ENCODE measurements at places on chromosomes 6 and 20.

- DNase-seq: no peak
Observed at GRCh38 chr6:39909701-39910100, 24.6 kb downstream of the MOCS1 start.

DNA sequence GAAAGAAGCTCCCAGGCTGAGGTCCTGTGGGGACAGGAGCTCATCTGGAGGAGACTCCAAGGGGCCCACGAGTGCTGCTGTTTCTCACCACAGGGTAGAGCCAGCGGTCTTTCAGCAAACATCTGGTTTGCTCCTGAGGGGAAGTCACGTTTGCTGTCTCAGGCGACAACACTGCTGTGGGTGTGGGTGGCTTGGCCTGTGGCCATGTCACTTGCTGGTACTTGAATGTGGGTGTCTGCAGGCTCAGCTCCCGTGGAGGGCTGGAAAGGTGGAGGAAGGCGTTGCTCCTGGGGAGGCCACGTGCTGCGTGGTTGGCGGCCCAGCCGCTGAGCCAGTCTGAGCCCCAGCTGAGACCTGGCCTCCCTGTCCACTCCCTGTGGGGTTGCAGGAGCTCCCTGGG, 52.8 kb upstream of the MPC1 start:
- no peak for DNase-seq

DNA sequence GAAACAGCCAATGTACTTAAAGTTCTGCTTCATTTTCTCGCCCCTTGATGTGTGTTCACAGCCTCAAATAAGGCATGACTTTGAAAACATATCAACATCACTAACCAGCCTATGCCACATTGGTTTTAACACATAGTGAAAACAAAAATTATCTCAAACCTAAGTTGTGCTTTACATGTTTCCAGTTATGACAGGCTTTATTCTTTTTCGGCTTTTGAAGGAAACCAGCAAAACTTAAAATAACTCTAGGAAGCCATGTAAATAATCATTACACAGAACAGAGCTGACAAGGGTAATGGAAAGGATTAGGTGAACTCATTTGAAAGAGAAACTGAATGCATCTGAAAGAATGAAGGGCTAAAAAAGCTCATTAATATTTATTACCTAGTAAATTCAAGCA, 42.1 kb downstream of the BMP5 start:
- peak; percentile 80 for DNase-seq

DNA sequence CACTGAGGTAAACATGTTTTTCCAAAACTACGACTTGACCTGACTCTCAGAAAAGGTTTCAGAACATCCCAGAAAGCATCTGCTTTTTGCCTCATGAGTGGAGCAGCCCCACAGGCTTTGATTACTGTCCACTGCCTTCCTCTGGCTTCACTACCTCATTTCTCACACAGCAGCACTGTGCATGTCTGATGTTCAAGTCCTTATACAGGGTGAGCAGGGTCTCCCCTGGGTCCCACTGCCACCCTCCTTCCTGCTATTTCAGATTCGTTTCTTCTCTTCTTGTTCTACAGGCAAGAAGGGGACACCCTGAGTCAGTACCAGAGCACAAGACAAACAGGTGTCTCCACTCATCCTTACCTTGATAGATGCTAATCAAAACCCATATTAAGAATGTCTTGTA, 64.7 kb upstream of the NFATC2 start:
- no peak for DNase-seq

DNA sequence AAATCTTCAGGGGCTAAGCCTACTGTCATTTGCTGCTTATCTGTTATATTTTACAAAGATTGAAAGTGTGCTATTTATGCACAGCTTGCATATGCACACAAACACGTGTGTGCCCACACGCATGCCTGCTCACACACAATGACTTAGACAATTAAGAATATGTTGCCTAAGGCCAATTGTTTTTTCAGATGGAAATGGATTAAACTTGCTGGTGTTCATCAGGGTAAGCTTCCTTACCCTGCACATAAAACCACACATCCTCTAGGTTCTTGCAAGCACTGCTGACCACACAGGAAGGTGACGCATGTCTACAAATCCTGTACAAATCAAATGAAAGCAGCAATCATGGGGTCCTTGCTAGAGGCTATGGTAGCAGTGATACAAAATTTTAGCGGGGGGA, 58.4 kb downstream of the GJA10 start:
- no peak for DNase-seq

- DNase-seq: peak; percentile 38
Observed at GRCh38 chr6:54910921-54911320, 64.3 kb downstream of the FAM83B start.

- no peak for DNase-seq
Observed at GRCh38 chr6:38755874-38756273, 40.8 kb downstream of the DNAH8 start.

DNA sequence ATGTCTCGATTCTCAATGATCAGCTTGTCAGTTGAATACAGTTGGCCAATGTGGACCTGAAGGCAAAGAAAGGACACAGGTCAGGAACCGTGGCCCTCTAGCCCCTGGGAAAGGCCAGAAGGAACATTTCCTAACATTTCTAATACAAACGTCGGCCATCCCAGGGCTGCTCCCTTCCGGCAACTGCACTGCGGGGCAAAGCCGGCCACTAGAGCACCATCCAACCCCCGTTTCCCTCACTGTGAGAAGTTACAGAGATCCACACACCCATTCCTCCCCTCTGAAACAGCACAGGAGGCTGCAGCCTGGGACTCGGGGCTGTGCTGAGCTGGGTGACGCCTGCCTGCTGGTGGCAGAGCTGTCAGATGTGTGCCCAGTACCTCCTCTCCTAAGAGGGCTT, 24.3 kb downstream of the PPP1R3G start:
- DNase-seq: no peak

GRCh38 chr6:166167801-166168615, at the start of gene TBXT:
Gene TBXT, minus strand, starts transcription at chr6:166167851. Its CDS starts 260 bp downstream, at chr6:166167591.
- DNase-seq: no peak

- DNase-seq: no peak
Observed at GRCh38 chr6:55395871-55396270, 68.6 kb downstream of the GFRAL start.

DNA sequence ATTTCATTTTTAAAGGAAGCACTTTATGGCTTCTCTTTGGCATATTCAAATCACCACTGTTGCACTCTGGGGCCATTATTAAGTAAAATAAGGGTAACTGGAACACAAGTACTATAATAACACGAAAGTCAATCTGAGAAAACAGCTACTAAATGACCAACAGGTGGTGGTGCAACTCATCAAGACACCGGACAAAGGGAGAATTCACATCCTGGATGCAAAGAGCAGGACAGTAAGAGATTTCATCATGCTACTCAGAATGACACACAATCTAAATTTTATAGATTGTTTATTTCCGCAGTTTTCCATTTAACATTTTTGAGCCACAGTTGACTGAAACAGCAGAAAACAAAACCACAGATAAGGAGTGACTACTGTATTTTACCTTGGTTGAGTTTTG, 27.6 kb upstream of the LY86 start:
- no peak for DNase-seq

DNA sequence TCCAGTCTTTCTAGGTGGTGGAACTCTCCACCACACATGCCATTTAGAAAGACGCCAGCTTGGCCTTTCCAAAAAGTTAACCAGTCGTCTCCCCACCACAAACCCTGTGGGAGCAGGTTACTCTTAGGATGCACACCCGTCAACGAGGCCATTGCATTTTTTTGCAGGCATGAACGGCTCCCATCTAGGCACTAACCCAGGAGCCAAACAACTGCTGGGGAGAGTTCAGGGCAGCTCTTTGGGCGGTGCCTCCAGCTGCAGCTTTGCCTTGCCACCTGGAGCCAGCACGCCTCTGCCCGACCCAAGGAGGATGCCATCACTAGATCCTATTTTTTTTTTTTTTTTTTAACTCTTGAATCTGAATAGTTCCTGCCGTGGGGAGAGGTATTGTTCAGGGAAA, 39.9 kb downstream of the TBC1D7 start:
- DNase-seq: no peak

DNA sequence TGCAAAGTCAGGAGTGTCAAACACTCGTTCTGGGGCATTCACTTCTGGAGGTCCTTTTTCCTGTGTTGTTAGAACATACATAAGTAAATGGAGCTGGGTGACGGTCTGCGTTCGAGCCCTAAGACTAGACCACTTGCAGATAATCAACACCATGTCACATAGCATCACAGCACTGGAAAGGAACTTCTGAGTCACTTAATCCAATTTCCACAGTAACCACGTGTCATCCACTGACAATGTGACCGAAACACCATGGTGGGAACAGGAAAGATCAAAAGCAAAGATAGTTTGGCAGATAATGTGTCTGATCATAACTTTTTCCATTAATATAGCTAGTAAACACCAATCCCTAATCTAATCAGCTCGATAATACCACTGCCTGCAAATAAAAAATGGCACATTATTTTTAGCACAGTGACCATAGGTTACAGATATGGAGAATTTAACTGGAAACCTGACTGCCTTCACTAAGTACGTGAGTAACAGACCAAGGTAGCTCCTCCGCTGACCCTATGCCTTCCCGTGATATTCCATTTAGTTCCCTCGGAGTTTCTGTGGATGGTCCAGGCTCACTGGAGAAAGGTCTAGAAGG, 34.8 kb downstream of the WRNIP1 start:
- no peak for DNase-seq

DNA sequence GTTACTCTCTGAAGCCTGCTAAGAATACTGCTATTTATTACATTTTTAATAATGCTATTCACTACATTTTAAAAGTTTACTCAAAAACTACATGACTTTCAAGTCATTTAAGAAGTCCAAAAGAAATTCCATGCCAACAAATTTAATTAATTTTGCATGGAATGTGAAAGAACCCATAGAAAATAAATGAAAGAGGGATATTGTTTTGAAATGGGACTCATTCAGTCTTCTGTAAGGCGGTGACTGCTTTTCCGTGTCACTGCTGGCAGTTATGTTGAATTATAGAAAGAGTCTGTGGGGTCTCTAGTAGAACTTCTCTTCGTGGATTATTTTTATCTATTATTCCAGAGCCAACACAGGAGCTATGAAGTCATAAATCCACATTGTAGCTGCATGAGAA, 211.2 kb downstream of the LAMA2 start:
- DNase-seq: peak; percentile 21

DNA sequence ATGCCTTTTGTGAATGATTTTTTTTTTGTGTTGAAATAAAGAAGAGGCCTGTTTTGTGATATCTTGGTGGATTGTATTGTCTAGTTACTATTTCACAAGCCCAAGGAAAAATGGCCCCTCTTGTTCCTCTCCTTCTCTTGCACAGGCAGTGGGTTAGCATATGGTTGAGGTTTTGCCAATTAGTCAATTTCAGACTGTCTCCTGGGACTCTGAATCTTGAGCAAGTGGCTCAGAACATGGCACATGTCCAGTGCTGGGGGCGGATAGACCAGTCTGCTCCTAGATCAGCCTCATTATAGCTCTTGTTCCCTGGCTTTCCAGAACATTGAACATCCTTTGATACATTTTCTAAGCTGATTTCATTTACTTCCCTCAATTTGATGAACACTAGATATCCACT, 589.2 kb downstream of the PHF3 start:
- no peak for DNase-seq

DNA sequence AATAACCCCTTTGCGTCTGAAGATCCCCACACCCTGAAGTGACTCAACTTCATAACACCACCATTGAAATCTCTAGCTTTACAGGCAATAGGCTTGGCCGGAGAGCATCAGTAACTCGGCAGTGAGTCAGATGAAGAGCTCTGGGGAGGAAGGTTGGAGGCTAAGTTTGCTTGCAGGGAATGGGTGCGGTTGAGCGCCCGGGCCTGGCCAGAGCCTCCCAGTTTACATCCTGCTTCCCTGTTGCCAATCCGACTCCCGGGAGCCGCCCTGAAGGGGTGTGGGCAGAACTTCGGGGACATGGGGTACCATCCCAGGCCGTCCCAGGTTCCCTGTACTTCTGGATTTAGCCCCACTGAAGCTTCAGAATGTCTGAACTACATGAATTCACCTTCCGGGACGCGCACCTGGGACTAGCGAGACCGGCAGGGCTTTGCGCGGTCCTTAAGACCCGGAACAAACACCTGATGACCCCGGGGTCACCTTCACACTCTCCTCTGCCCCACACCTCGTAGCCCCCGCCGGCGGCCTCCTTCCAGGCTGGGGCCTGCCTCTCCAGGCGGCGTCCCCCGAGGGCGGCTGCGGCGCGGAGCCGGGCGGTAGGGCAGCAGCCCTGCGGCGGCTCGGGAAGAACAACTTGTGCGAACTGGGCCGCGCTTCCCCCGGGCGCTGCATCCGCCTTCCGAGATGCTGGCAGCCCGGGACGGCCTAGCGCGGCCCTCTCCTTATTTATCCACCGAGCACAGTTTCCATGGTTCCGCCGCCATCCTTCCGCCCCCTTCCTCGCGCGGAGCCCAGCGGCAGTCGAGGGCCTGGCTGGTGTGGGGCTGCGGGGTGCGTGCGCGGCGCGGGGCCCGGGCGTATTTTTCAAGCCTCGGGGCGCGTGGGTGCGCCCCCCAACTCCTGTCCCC, 56.6 kb upstream of the RREB1 start:
- peak; percentile 84 for DNase-seq

DNA sequence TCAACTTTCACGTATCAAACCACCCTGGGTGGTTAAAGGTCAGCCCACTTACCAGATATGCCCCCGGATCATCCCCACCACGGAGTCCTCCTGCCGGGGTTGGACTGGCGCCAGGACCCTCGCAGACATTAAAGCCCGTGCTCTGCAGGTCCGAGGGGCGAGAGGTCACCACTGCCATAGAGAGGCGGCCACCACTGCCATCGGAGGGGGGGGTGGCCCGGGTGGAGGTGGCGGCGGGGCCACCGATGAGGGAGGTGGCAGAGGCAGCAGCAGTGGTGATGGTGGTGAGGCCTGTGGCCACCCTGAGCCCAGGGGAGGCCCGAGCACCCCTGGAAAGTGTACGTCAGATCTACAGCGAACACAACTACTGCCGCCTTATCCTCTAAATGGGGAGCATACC, 76.3 kb downstream of the ASXL1 start:
- DNase-seq: no peak

GRCh38 chr6:39003072-39003471, 45.5 kb upstream of the GLP1R start:
- no peak for DNase-seq

DNA sequence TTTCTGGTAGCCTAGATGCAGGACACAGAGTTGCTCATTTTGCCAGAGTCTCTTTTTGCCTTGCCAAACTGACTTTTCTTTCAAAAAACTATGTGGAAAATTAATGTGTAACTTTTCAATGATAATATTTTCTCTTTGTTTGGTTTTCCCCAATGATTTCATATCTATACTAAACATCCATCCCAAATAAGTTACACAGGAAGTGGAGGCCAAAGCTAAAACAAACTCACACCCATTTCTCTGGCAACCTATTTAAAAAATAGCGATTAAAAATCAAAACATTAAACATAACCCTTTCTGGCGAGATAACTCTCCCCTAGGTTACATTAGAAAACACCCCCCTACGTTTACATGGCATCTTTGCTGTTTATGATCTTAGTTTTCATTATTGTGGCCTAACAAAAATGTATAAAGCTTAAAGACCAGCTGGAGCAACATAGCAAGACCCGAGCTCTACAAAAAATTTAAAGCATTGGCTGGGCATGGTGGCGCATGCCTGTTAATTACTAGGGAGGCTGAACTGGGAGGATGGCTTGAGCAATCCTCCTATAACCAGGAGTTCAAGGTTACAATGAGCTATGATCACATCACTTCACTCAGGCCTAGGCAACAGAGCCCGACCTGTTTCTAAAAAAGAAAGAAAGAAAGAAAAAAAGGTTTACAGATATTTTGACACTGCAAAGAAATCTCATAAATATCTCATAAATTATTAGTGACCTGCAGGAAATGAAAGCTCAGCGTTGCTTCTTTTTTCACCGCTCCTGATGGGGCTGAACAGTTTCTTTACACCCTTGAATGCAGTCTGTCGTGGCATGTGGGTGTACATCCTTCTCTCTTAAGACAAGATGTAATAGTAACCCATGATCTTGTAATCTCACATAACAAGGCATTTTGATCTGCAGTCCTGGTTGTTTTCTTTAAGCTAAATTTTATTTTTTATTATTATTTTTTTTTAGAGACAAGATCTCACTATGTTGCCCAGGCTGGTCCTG, 32.8 kb upstream of the CEP85L start:
- DNase-seq: no peak

All from umbilical cord (tissue), 2 donors.